Stimulated activated CD8-positive, alpha-beta memory T cell treated with anti-CD3 and anti-CD28 coated beads, Interleukin-12 subunit alpha, Interleukin-12 subunit beta, amount 100 ng/mL, for 4 hours (primary cell): ENCODE measurements at places on chromosomes 16 and 17.

GRCh38 chr16:14632693-14633569 is at the start of gene BFAR:
BFAR (plus strand) TSS chr16:14632951; CDS start chr16:14644347, 11,396 bp downstream.
- peak; percentile 99 for DNase-seq

DNA sequence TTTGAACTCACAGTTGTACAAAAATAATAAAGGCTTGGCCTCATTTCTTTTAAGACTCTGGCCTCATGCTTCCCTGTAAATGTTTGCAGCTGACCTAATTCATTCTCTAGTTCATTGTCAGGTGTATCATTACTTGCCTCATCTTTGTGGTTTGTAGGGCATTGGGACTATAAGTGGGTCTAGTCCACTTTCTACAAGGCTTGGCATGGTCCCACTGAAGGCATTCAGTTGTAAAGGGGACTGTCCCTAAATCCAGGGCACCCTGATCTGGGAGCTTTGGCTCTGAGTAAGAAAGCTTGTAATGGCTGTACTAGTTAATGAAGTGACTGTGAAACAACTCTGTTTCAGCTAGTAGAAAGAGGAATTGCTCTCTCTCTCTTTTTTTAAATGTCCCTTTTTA is 2.7 kb downstream of the KCTD2 start:
- no peak for DNase-seq

- DNase-seq = no peak
These were observed 75.7 kb upstream of the DNAH17 start for GRCh38 chr17:78652913-78653312.

- no peak for DNase-seq
These were observed 6.7 kb upstream of the MT4 start for GRCh38 chr16:56558024-56558747.

DNA sequence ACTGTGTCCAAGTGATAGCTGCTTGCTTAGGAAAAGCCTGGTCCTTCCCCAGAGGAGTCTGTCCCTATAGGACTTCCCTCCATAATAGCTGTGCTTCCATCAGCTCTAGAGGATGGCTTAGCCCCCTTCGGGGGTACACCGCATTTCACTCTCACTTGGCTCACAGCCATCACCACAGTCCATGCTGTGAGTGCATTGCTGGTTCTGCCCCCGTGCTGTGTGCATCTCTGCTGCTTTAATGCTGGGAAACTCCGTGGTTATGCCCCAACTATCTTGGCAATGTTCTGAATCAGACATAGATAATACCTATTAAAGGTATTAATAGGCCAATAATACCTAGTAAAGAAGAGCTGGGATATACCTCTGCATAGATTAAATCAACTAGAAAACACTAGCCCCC is 58.3 kb downstream of the SIAH1 start:
- no peak for DNase-seq

DNA sequence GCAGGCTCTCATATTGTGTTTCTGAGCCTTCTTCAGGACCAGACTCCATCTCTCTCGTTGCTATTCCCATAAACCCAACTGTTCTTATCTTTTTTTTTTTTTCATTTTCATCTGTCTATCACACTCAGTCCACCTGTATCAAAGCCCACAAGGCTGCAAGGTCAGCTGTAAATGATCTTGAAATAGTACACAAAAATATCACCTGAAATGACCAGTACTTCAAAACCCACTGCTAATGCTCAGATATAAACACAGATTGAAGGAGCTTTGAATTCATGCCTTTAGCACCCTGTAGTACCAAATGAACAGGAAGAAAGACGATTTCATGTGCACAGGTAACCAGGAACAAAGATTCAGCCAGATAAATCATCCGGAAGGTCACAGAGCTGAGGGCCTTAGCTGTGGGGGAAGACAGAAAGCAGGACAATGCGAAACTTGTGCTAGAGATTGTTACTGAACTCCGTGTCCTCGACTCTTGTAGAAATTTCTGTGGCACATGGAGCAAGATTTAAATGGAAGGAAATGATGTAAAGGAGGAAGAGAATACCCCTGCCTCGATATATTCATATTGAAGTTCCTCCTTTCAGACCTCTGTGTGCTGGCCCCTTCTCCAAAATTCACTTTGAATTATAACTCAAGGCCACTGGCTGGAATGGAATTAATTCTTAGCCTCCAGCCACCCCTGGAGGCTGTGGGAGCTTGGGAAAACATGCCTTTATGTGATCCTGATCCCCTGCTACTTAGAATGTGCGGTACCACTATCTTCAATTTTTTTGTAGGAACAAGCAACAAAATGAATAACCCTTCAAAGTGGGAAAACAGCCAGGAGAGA is 4.1 kb downstream of the HLF start:
- no peak for DNase-seq

DNA sequence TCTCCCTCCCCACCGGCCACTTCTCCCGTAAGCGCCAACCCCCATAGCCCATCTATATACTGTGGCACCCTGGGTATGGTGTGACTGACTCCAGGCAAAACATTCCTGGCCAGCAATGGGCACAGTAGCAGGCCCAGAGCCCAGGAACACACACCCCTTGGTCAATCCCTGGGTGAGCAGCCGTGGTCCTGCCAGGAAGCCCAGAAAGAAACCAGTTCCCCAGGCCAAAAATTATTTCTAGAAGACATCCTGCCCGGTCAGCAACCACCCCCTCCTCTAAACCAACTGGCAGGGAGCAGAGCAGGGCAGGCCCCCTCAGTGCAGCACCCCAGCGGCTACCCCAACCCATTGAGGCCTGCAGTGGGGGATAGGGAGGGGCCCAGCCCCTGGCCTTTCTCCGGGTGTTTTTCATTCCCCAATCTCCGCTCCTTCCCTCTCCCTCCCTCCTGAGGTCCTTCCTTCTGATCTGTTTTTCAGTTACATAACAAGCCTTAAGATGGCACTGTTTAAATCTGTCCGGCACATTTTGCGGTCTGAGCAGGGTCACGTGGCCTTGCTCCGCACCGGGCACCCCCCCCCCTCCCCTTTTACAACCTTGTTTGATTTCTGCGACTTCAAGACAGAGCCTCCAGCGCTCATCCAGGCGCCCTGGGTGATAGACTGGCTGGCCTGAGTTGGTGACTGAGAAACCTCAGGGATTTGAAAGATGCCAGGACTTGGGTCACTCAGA is 2.0 kb downstream of the NPTX1 start:
- no peak for DNase-seq

DNA sequence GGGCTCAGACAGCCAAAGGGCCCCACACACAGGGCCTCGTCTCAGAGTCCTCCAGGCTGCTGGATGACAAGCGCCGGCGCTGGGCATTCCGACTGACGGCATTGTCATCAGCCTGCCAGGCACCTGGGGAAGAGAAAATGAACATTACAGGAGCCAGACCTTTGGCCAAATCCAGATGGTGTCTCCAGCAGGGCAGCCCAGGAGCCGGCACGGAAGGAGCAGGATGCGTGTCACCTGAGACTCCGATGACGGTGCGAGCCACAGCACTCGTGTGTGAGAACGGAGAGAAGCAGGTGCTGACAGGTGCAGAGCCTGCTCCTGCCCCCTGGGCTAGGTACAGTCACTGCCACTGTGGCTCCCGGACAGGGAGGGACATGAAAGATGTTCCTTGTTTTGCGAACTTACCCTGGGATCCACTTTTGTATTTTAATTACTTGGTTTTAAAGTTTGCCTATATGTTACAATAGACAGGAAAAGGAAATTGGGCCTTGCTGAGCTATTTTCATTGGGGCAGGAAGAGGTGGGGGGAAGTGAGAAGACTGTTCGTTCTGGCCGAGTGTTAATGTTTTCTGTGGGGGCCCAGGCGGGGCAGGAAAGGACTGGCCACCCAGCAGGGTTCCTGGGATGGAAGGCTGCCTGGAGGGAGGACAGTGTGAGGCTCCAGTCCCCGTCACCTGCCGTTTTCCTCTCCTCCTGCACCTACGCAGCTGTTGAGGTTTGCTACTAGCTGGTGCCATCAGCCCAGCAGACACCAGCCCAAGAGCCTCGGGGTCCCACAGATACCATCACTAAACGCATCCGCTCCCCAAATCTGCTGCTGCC is 4.4 kb upstream of the FOXJ1 start:
- no peak for DNase-seq

DNA sequence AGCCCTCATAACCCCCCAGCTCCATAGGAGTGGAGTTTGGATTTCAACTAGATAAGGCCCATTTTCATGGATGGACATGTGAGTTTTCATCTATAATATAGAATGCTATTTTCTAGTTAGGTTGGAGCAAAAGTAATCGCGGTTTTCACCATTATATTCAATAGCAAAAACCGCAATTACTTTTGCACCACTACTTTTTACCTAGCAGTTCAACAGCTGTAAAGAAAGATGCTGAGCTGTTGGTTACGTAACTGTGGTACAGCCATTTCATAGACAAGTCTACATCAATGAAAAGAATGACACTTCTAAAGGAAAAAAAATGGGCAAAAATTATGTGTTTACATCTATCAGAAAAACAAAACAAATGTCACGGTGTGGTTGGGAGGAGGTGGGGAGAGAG is 507.7 kb downstream of the MAF start:
- no peak for DNase-seq

DNA sequence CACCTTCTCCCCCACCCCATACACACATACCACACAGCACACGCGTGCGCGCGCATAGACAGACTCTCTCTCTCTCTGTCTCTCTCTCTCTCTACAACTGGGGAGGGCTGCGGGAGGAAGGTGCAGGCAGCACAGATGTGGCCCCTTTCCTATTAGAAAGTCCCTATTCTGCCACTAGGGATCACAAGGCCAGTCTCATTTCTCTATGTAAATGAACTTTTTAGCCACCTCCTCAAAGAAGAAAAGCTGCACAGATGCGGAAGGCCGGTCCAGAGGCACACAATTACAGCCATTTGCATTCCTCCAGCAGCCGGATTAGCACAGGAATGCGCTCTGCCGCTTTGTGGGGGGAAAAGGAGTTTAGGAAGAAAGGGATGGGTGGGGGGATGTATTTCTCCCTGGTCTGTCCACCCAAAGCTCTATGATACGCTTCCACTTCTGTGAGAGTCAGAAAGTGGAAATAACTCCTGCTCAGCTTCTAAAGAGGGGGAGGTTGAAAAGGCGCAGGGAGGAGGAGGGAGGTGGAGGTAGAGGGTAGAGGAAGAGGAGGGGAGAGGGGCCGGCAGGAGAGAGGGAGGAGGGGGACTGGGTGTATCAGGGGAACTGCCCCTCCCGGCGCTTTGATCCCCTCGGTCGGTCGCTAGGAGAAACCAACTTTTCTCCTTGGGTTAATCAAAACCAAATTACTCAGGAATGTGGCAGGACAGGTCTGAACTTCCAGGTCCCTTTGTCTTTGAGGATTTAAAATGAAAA is 11.7 kb downstream of the ZFHX3 start:
- no peak for DNase-seq

DNA sequence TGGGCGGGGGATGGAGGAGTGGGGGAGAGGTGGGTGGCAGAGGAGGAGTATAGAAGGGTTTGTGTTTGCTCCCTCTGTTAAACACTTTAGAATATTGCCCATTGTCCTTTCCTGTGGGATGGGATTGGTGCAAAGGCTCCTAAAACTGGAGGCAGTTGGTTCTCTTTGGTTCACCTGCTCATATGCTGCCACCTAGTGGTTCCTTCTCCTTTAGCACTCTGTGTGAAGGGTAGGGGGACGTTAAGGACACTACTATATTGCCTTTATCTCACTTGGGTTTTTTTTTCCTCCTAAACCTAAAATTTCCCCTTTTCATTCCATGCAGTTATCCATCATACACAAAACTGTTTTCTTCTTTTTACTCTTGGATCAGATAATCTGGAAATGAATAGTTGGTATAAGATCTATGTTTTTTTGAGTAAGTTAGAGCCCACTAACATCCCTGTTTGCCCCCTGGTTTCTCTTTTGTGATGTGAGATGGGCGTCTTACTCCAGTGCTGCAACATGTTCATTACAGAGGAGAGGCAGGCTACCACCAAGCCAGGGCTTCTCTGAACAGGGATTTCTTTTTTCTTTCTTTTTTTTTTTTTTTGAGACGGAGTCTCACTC is 23.8 kb downstream of the SNX11 start:
- no peak for DNase-seq

DNA sequence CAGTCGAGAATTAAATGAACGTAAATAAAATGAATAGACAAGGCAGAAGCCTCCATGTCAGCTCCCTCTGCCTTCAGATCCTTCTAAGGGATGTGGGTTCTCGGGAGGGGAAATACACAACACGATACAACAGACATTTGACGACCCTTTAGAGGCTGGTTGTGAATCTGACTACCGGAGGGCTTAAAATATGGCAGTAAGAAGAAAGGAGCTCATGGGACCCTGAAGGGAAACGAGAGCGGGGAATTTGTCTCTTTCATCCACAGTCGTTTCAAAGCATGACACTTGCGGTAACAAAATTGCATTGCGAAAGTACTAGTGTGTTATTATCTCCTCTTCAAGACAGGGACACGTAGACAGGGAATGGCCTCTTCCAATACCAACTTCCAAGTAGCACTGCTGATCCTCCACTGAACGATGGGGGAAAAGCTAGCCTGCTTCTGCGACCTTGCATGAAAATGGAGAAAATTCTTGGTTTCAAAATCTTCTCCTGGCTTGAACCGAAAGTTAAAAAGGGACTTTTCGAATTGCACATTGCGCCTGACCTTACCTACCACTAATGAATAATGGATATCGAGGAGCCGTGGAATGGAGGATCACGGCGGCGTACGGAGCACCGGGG is 1.2 kb upstream of the TNRC6C start:
- DNase-seq = no peak

DNA sequence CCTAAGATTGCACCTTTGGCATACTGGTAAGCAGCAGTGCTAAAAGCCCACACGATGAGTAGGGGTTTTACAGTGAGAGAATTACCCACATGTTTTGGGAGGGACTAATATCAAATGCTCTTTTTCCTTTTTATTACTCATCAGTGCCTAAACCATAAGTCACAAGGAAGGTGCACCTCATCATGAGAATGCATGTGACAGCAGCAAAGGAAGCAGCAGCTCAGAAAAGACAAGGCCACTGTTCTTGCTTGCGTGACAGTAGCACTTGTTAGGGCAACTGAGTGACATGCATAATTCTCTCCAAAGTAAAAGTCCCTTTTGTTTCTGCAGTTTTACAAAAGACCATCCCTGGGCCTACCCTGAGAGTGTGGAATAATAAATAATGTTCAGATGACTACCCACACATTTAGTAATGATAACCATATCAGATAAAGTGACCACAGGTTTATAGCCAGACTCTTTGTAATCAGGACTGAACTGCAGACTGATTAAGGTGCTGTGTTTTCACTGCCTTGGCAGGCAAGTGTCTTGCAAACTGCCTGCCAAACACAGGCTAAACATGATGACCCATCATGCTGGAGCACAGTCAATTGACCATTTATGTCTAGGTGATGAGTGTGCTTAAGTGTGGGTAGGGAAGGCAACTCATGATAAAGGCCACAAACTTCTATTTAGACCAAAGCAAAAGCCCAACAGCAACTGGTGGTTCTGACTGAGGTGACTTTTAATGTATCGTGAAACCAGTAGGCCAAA is 1751.4 kb downstream of the TP53TG3F start:
- no peak for DNase-seq
